ENCODE measurements at places on chromosomes 1 and 21. TPM values are rescaled to one million over a fixed set of nuclear protein-coding genes. Genes with fewer than 3 reads are reported as not detected.

The LCE1B gene
- total RNA-seq: not detected

GRCh38 chr1:31244326-31244725 is 4.6 kb upstream of the NKAIN1 start:
- DNase-seq: peak; percentile 90

GRCh38 chr1:192703283-192704206 is 67.6 kb downstream of the RGS13 start:
- DNase-seq: no peak

The WDR64 gene
- total RNA-seq: not detected

The IL20 gene
- total RNA-seq: not detected

The TNFRSF25 gene
- total RNA-seq: 5.0 TPM

- no peak for DNase-seq
Observed at GRCh38 chr1:172582889-172583288, 49.9 kb downstream of the SUCO start.
